ENCODE measurements at places on chromosomes 6 and 20.
A peak's percentile ranks its signal among the peaks of the same experiment; 100 is the strongest.

- no peak for DNase-seq
Measured at GRCh38 chr6:40904583-40905194, 134.3 kb downstream of the UNC5CL start.

DNA sequence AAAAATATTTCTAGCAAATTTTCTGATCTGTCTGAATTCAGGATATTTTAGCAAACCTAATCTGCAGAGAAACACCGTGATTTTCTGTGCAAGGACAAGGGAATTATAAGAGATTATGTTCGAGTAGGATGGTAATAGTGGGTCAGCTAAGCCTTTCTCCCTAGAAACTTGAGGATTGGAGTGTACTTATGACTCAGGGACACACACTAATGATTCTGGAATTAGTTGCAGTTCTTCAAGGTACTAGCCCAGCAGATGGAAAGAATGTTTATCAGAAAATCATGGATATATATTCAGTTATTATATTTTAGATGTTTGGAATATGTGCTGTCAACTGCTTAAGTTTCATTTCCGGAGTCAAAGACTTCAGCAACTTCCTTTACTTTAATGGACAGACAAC, 177.1 kb upstream of the MAP3K7 start:
- no peak for DNase-seq

- DNase-seq = no peak
Measured at GRCh38 chr6:26290941-26291340, 74.1 kb upstream of the BTN3A2 start.

DNA sequence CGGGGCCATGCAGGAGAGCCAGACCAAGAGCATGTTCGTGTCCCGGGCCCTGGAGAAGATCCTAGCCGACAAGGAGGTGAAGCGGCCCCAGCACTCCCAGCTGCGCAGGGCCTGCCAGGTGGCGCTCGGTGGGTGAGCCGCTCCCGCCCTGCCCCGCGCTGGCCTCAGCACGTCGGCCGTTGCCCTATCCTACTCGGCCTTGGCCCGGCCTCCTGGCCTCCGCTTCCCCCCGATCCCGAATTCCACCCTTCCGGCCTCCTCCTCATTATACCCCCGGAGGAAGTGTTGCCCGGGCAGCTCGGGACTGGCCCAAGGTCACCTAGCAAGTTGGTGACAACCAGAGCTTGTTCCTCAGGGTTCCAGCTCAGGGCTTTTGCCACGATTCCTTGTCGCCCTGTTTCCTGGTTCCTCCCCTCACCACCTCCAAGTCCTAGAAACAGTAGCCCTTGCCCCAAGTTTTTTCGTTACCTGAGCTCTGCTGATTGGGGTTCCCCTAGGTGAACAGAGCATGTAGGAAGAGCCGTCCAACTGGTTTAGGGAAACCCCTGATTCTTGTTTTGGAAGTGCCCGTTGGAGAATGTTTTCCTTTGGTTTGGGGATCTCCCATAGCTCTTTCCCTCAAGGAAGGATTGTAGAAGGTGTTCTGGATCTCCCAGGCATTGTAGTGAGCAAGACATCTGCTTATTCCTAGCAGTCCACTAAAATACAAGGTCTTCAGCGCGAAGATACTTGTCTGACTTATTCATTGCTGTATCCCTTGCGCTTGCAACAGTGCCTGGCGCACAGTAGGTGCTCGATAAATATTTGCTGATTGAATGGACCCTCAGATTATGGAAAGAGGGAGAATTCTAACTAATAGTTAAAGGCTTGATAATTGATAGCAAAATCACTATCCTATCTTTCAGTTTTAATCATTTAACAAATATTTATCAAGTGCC, 641 bp downstream of the ARFGEF2 start:
- no peak for DNase-seq

- DNase-seq = no peak
Measured at GRCh38 chr6:149942461-149942829, 631 bp downstream of the ULBP2 start.

DNA sequence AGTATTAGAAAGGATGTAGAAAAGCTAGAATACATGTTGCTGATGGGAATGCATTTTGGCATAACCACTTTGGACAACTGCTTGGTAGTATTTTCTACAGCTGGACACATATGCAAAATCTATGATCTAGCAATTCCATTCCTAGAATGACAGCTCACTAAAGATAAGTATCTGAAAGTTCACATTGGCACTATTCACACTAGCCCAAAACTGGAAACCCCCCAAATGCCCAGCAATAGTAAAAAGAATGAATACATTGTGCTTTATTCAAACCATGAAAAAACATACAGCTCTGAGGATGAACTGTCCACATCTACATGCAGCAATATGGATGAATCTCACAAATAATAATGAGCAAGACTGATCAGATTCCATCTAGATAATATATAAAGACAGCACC, 79.0 kb downstream of the PPP1R3G start:
- DNase-seq = no peak

GRCh38 chr6:5276581-5276980, 15.3 kb downstream of the FARS2 start:
- no peak for DNase-seq

DNA sequence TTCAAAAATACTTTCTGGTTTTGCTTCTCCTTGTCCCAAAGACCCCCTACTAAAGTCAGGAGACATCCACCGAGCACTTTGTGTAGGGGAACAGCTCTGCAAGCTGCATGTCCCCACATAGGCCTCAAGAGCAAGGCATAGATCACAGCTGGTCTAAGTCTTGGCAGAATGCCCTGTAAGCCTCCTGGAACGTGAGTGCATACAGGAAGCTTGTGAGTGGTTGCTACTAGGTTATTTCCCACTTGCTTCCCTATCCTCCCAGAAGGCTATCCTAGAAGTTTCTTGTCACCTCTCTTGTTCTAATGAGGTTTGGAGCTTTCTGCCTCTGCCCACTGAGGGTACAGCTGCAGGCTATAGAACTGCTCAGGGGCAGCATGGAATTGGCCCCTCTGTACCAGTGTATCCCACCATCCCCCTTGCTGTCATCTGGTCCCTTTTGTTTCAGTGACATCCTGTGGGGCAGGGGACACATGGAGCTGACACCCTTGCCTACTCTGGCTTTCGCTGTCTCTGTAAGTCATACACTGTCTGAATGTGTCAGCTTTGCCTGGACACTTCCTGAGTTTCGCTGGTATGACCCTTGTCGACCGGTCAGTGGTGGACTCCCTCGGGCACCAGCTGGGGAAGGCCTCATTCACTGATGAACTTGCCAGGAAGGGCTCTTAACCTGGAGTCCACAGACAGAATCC, 35.6 kb upstream of the KCNK16 start:
- peak; percentile 84 for DNase-seq

- DNase-seq = no peak
Measured at GRCh38 chr6:20791944-20792343, 257.7 kb downstream of the CDKAL1 start.

DNA sequence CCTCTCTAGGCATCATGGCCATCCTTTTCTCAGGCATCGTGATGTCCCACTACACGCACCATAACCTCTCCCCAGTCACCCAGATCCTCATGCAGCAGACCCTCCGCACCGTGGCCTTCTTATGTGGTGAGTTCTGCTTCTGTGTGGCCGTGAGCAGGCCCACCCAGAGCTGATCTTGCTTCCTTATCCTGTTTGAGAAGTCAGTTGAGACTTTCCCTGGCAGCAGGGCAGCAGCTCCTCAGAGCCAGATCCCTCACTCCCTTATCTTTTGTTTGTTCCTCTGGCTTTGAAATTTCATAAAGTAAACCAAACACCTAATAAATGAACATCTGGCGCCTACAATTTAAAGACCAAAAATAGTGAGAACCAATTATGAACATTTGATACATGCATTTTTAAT, 40.6 kb downstream of the SPATA2 start:
- DNase-seq = no peak

- DNase-seq = no peak
Measured at GRCh38 chr6:82984720-82985119, 80.9 kb downstream of the UBE3D start.

GRCh38 chr6:107697682-107698081, 126.4 kb downstream of the SCML4 start:
- DNase-seq = no peak

DNA sequence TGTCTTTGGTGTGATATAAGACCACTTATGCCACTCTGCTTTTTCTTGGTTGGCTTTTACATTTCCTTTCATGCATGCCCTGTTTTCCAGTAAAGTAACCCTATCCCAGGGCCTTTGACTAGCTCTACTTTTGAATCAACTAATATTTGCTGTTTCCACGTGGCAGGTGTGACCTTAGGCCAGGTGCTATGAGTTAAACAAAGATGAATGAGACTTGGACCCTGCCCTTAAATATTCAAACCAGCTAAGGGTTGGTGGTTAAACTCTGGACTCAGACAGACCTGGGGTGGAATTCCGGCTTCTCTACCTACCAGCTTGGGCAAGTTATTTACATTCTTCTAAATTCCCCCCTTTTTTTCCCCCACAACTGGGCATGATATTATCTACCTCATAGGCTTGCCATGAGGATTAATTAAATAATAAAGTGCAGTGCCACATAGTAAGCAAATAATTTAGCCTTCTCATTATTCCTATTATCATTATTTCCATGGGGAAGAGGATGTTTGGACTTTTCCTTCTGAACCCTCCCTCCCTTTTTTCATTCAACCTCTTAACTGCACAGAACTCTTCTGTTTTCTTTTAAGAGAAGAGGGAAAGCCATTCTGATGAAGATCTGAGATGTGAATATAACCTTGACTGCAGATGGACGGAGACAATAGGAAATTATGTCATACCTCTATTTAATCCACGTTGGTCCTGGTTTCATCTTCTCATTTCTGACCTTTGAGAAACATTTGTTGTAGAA, 143.6 kb upstream of the TNFAIP3 start:
- DNase-seq = peak; percentile 36

GRCh38 chr6:56906752-56907151, 48.2 kb upstream of the BEND6 start:
- DNase-seq = no peak

- no peak for DNase-seq
Measured at GRCh38 chr6:72420409-72420808, 201.5 kb upstream of the KCNQ5 start.

GRCh38 chr6:15363523-15364400, 117.9 kb downstream of the JARID2 start:
- DNase-seq = no peak

DNA sequence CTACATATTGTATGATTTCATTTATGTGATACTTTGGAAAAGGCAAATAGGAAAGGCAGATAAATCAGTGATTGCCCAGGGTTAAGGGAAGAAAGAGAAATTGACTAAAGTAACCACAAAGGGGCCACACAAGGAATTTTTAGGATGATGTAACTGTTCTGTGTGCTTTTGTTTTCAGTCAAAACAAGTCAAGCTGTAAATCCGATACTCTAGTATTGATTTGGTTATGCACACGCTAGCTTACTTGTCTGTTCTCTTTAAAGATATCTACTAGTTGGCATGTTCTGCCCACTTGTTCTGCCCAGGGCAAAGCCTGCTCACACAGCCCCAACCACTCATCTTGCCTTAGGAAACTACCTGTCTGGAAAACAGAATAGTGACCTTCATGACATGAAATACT, 6.4 kb downstream of the FBXL4 start:
- DNase-seq = no peak

GRCh38 chr6:144662812-144663365, 377.8 kb downstream of the UTRN start:
- no peak for DNase-seq

- no peak for DNase-seq
Measured at GRCh38 chr20:23448167-23448566, 4.5 kb downstream of the CST11 start.

- DNase-seq = no peak
Measured at GRCh38 chr6:142738731-142739130, 206.2 kb downstream of the HIVEP2 start.

- DNase-seq = peak; percentile 67
Measured at GRCh38 chr6:2841264-2842138, at the start of gene SERPINB1. Gene SERPINB1, minus strand, starts transcription at chr6:2841863. Its CDS starts 1,277 bp downstream, at chr6:2840586.
